ENCODE measurements at places on chromosomes 5 and 9.

GRCh38 chr9:134338394-134339182 is 12.3 kb downstream of the RXRA start:
- DNase-seq, result no peak

DNA sequence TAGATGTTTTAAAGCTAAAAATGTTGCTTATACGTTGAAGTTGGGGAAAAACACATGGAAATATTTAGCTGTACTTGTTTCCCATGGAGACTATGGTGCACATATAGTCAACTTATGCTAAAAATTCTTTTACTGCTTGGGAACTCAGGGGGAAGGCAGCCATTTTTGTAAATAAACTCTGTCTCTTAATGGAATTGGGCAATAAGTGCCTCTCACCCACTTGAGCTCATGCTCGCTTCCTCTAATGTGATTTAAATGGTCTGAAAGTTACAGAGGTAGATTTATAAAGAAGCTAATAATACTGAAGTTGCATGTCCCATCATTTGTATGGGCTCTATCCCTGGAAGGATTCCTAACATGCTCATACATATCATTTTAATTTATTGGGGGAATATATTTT is 523.8 kb downstream of the RASEF start:
- DNase-seq, result no peak

GRCh38 chr9:107588393-107588792 is 98.8 kb upstream of the KLF4 start:
- no peak for DNase-seq

- DNase-seq, result no peak
Observed at GRCh38 chr9:136844761-136845464, 2.6 kb downstream of the AJM1 start.

DNA sequence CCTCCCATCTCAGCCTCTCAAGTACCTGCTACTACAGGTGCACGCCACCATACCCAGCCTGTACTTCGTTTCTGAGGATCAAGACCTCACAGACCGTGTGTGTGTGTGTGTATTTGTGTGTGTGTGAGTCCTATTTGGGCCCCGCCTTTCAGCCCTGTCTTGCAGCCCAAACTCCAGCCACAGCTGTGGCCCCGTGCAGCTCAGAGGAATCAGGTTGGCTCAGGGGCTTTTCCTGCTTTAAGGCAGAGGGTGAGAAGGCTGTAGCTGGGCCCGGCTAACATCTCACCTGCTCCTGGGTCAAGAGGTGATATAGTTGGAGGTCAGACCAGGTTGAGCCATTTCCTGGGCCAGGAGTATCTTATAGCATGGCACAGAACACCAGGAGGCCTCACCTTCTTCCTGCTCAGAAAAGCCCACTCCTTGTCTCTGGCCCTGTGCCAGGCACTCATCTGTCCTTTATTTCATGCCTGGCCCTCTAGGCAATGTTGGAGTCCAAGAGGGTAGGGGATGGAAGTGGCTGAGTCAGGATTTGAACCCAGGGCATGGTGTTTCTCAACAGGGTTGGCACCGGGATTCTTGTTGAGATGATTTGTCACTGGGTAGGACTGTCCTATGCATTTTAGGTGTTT is 1.6 kb upstream of the PHYKPL start:
- no peak for DNase-seq

GRCh38 chr9:108323615-108324014 is 532.2 kb downstream of the ACTL7B start:
- no peak for DNase-seq

DNA sequence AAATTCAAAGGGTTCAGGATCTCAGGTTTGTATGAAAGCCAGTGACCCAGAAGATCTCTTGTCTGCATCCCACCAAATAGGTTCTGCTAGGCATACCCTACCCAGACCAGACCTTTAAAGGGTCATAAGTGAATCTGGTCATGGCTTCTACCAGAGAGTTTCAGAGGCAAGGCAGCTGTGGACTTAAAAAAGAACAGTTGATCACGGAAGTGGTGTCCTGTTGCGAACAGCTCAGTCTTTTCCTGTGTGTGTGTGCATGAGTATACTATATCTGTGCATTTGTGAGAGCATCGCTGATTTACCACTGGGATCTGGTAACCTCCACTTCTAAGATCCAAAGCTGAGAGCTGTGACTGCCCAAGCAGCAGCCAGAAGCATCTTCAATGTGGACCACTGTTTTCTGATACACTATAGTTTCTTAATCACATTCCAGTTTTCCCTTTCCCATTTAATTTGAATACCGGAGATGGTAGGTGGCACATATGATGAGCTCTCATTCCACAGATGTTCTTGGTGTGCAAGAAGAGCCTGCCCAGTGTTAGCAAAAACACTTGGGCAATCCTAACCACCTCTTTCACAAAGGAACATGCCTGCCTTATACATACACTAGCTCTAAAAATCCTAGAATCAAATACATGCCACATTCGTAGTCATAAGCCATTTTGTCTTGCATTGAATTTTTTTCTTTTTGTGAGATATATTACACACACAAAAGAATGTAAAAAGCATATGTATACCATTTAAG is 36.2 kb upstream of the OR2S2 start:
- DNase-seq, result no peak

DNA sequence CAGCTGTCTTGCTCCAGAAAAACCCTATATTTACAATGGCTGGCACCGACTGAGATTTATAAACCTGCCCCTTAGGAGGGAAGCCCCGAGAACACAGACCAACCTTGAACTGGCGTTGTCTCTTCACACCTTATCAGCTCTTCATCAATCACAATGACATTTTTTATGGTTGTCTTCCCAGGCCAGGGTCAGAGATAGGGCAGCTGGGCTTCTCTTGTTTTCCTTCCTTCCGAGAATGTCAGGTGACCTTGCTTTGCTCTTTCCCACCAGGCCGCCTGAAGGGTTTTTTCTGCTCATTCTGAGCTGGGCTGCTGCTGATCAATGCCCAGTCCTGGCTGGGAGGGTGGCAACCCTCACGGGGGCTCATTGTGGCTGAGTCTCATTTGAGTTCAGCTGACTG is 619.1 kb downstream of the CCDC171 start:
- DNase-seq, result no peak

DNA sequence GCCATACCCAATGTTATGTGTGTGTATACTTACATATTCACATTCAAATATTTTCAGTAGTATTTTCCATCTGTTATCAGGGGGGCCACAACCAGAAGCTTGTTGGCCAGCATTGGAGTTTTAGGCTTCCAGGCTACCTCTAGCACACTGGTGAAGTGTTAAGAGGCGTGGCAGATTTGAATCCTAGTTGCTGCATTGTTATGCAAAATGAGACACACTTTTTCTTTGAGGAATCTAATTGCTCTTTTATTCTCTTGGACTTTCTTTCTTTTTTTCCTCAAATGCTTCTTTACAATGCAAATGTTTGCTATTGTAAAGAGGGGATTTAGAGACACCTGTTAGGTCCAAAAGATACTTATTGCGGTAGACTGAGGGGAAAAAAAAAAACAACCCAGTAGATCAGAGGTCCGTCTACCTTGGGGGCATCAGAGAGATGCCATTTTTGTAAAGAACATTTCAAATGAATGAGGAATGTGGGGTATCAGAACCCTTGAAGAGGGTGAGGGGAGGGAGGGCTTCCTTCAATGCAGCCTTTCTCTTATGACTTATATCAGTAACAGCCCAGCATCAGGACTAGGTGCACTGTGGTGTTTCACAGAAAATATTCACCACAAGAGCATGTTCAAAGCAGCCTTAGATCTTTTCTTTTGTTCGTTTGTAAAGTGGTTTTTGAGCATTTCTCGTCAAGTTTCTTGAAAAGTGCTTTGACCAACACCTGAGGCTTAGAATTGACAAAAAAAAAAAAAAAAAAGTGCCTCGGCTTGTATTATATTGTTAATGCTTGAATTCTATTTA is 3.8 kb downstream of the SMARCA2 start:
- no peak for DNase-seq

DNA sequence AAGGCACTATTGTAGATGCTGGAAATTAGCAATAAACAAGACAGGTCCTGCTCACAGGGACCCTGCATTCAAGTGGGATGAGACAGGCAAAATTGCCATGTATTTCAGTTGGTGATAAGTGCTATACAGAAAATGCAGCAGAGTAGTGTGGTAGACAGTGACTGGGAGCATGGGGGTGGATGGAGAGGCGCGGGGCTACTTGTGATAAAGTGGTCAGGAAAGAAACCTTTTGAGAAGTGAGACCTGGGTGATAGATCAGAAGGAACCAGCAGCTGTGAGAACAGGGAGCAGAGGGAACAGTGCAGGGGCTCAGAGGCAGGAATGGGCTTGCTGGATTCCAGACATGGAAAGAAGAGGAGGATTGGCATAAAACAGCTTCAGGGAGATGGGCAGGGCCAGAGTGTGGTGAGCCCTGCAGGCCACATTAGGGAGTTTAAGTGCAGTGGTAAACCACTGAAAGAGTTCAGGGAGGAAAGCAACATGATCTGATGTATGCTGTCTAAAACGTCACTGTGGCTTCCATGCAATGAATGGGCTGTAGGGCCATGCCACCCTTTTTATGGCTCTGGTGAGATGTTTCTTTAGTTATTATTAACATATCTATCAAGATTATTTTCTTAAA is 7.3 kb downstream of the CRHBP start:
- no peak for DNase-seq

- no peak for DNase-seq
Observed at GRCh38 chr5:76351176-76351575, 51.9 kb upstream of the IQGAP2 start.
